ENCODE measurements at places on chromosomes 7 and 10. TPM values are rescaled to one million over a fixed set of nuclear protein-coding genes. Genes with fewer than 3 reads are reported as not detected.
A peak's percentile ranks its signal among the peaks of the same experiment; 100 is the strongest.

GRCh38 chr10:60148266-60148840 lies 241.3 kb downstream of the ANK3 start:
- no peak for DNase-seq

LIPM gene
- not detected for total RNA-seq

GRCh38 chr10:26738301-26738911 lies 40.9 kb downstream of the PDSS1 start:
- peak; percentile 35 for DNase-seq

GRCh38 chr7:7766671-7767070 lies 48.3 kb upstream of the RPA3 start:
- DNase-seq, result no peak

- no peak for DNase-seq
Measured at GRCh38 chr7:97218767-97219166, 101.3 kb downstream of the SDHAF3 start.
